ENCODE measurements at places on chromosomes 7 and 10.

GRCh38 chr7:101718363-101719122 is 89.4 kb upstream of the MYL10 start:
- no peak for DNase-seq

- DNase-seq, result no peak
Observed at GRCh38 chr7:123770378-123770777, 21.6 kb upstream of the WASL start.

DNA sequence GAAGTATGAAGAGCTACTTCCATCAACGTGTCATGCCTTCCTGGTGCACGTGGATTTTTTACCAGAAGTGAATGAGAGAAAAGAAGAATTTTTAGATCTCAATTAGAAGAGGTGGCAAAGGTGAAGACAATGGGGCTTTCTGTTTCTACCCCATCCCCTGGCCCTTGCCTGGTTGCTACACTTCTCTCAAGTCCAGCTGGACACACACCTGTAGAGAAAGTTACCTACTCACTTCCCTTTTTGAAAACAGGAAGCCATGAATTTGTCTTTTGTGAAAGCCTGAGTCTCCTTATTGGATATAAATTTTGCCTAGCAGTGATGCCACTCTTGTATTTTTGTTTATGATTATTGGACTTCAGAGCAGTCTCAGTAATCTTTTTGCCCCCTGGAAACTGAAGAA is 142.9 kb upstream of the AKR1E2 start:
- DNase-seq, result no peak

GRCh38 chr10:32207544-32207943 is 139.4 kb downstream of the EPC1 start:
- DNase-seq, result peak; percentile 42

DNA sequence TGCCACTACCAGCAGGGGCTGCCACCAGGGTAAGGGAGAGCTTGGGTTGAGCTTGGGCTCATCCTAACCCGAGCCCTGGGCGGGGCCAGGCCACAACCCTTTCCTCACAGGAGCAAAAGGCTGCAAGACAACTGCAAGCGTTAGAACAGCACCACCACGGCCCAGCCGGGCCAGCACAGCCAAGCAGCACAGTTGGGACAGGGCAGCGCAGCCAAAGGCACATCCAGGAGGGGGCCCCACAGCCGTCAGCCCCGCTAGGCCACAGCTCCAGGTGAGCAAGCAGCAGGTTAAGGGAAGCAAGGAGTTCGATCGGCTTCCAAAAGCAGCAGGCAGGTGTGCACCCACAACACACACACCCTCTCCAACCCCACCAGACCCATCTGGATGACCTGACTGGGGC is 7.0 kb upstream of the NDST2 start:
- DNase-seq, result no peak

- no peak for DNase-seq
Observed at GRCh38 chr10:34310234-34310633, 504.9 kb downstream of the PARD3 start.

DNA sequence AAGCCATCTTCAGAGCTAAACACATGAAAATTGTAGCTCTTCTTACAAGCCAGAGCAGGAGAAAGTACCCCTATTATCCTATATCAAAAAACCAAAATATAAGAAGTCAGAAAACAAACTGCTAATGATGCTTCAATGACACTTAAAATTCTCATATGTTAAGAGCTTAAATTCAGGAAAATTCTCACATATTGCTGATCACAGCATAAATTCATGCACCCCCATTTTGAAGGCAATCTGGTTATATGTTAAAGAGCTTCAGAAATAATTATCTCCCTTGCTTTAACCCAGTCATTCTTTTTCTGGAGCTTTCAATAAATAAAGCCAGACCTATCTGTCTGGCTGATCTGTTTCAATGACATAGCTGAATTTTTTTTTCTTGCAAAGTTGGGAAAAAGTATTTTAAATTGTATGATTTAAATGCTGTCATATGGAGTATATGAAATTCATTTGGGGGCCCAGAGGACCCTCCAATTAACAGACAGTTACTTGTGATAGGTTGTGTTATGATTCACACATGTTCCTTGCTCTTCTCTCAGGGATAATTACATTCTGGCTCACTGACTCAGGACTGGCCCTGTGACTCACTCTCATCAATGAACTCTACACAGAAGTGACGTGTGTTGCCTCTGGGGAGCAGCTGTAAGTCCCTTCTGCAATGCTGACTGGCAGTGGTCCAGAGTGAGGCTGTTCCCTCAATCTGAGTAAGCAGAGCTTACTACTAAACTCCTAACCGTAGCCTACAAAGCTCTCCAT is 85.2 kb downstream of the HGF start:
- DNase-seq, result peak; percentile 89

GRCh38 chr10:61842755-61843497 is 58.6 kb upstream of the ARID5B start:
- DNase-seq, result no peak
